ENCODE measurements at places on chromosomes 2 and 18. TPM values are rescaled to one million over a fixed set of nuclear protein-coding genes. Genes with fewer than 3 reads are reported as not detected.

Gene NR4A2
- 5.0 TPM for total RNA-seq

Gene VWC2L
- total RNA-seq: not detected

Gene FOXD4L1
- not detected for total RNA-seq

Gene OR6B2
- not detected for total RNA-seq

Gene CCBE1
- total RNA-seq: 0.18 TPM

Gene EVX2
- total RNA-seq: not detected

Gene CYS1
- total RNA-seq: 1.6 TPM

- no peak for DNase-seq
Observed at GRCh38 chr18:5600378-5601071, 56.7 kb upstream of the EPB41L3 start.

DNA sequence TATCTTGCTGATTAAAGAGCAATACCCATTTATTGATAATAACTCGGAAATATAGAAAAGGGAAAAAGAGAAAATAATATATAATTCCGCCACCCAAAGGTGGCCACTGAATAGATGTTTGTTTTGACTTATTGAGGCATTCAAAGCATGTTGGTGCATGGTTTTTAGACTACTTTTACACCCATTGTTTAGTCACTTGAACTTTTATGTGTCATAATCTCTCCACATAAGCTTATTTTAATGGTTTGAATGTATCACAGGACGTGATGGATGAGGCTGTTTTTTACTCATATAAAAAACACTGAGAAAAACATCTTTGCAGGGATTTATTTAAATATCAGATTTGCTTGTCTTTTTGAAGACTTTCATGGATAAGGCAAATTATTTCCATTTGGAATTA, 120.4 kb downstream of the ACKR3 start:
- DNase-seq: no peak

DNA sequence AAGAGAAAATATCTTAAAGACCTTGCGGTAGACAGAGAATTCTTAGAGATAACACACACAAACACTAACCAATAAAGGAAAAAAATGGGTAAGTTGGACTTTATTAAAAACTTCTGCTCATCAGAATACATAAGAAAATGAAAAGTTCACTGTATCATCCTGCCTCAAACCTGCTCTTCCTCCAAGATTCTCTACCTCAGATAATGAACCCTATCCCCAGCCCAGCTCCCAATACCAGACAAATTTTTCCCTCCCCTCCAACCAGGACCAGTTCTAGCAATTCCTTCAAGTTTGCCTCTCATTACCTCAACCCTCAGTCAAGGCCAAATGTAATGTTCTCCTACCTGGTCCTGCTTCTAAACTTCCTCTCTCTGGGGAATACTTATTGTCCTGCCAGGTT, 79.4 kb downstream of the DNMT3A start:
- no peak for DNase-seq

GRCh38 chr2:10033251-10034006, 9.9 kb upstream of the KLF11 start:
- DNase-seq: no peak

GRCh38 chr2:72131371-72131891, 16.2 kb downstream of the CYP26B1 start:
- no peak for DNase-seq

DNA sequence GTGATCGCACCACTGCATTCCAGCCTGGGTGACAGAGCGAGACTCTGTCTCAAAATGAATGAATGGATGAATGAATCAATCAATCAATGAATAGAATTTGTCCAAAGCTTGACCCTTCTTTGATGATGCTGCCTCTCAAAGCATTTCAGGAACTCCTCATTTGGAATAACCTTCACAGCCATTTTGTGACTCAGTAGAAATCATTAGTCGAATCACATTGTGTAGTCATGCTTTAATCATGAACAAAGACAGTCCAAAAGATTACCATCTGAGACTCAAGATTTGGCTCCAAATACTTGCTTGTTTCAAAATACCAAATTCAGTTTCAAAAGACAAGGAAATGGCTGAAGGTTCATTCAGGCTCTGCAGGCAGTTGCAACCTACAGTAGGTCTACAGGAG, 83.1 kb downstream of the VWA3B start:
- no peak for DNase-seq

DNA sequence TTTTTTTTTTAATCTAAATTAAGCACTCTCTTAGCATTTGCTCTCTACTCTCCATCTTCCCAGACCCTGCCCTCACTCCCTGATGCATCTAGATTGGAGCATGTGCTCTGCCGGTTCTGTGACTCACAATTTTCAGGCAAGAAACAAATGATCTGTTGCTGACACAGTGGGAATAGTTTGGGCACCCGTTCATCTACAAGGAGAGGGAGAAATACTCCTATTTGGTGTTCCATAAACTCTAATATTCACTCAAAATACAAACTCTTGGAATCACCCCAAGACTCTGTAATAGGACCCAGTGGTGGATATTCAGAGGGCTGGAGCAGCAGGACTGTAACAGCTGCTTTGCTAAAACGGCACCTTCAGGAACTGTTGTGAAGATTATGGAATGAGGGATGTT, 37.1 kb upstream of the LINC00305 start:
- no peak for DNase-seq

DNA sequence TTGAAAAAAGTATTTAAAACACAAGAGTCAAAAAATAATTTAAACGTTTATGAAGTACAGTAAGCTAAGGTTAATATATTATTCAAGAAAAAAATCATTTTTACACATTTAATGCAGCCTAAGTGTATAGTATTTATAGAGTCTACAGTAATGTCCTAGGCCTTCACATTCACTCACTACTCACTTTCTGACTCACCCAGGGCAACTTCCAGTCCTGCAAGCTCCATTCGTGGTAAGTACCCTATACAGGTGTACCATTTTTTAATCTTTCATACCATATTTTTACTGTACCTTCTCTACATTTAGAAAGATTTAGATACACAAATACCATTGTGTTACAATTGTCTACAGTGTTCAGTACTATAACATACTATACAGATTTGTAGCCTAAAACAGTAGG, 20.9 kb upstream of the RPRD1A start:
- no peak for DNase-seq

DNA sequence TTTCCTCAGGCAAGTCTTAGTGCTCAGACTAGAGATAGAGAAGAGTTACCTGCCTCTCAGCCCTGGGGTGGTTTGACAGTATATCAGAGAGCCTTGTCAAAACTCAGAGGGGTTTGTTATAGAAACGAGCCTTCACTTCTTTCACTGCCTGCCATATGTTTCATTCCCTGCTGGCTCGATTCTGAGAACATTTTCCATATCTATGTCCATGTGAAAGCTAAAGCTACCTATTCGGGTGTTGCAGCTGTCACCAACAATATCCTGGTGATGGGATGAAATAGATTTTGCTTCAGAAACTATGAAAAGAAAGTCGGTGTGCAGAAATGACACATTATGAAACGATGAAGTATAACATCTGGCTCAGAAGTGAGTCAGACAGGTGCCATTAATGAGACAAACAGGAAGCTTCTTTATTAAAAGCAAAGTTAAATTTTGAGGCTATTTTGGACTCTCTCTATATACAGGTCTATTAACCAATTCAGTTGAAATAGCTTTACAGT, 56.1 kb upstream of the TANK start:
- DNase-seq: no peak

- no peak for DNase-seq
Observed at GRCh38 chr2:75570948-75571729, 10.4 kb upstream of the EVA1A start.

DNA sequence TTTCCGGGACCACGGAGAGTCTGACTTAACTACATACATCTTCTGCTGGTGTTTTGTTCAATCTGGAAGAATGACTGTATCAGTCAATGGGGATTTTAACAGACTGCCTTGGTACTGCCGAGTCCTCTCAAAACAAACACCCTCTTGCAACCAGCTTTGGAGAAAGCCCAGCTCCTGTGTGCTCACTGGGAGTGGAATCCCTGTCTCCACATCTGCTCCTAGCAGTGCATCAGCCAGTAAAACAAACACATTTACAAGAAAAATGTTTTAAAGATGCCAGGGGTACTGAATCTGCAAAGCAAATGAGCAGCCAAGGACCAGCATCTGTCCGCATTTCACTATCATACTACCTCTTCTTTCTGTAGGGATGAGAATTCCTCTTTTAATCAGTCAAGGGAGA, 23.1 kb downstream of the ICOS start:
- DNase-seq: no peak

GRCh38 chr2:23268467-23269263, 116.3 kb upstream of the KLHL29 start:
- no peak for DNase-seq

GRCh38 chr2:13240789-13241487, 524.2 kb downstream of the TRIB2 start:
- no peak for DNase-seq
